ENCODE measurements at places on chromosomes 3 and 15. TPM values are rescaled to one million over a fixed set of nuclear protein-coding genes. Genes with fewer than 3 reads are reported as not detected.

SLC28A1 gene
- total RNA-seq = not detected

THOC7 gene
- total RNA-seq = 21.0 TPM

FBN1 gene
- total RNA-seq = 137 TPM

SCAANT1 gene
- not detected for total RNA-seq

NR1I2 gene
- total RNA-seq = under 0.01 TPM

ZNF385D gene
- total RNA-seq = under 0.01 TPM
